ENCODE measurements at places on chromosomes 1 and 21.

- DNase-seq: no peak
Measured at GRCh38 chr1:166167572-166167925, 748 bp upstream of the FAM78B start.

DNA sequence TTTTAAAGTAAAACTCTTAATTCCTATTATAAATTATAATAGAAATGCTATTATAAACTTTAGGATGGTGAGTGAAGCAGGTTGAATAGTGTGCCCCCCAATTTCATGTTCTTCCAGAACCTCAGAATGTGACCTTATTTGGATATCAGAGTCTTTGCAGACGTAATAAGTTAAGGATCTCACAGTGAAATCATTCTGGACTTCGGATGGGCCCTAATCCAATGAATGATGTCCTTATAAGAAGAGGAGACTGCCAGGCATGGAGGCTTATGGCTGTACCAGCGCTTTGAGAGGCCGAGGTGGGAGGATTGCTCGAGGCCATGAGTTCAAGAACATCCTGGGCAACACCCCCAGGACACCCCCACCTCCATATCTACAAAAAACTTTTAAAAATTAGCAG lies 9.4 kb upstream of the MT1HL1 start:
- no peak for DNase-seq

DNA sequence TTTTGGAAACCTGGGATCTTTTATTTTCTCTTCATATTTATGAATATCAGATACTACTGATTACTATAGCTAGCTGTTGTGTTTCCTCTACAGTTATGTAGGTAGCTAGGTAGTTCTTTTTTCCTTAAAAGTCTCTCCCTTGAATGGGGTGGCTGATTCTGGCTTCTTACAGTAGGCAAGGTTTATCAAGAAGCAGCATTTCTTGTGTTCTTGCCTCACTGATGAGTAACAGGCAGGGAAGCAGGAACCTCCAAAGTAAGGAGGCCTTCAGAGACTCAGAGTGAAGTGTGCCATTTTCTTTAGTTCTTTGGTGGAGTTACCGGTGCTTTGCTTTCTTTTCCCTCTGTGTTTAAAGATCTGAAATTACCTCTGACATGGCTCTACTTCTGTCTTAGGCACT lies 56.0 kb downstream of the ZMYM4 start:
- DNase-seq: no peak

DNA sequence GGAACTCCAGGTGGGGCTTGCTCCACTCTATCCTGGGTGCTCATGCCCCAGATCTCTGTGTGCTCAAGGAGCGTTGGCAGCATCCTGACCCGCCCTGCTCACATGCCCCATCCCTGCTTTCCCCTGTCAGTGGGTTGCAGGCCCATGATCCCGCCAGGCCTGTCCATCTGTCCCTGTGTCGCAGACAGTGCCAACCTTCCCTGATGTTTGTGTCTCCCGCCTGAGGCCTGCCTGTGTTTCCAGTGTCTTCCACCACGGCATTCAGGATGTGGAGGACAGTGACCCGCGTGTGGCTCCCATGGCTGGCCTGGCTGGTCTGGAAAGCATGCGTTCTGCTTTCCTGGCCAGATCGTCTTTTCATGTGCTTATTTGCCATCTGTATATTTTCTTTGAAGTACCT lies 82.9 kb downstream of the PCBP3 start:
- DNase-seq: no peak

GRCh38 chr1:6121651-6122370 lies 58.3 kb downstream of the CHD5 start:
- DNase-seq: no peak

- DNase-seq: no peak
Measured at GRCh38 chr1:9651565-9652378, at the start of gene PIK3CD. Gene PIK3CD (plus strand): TSS chr1:9651731. CDS start chr1:9710456, 58,725 bp downstream.

DNA sequence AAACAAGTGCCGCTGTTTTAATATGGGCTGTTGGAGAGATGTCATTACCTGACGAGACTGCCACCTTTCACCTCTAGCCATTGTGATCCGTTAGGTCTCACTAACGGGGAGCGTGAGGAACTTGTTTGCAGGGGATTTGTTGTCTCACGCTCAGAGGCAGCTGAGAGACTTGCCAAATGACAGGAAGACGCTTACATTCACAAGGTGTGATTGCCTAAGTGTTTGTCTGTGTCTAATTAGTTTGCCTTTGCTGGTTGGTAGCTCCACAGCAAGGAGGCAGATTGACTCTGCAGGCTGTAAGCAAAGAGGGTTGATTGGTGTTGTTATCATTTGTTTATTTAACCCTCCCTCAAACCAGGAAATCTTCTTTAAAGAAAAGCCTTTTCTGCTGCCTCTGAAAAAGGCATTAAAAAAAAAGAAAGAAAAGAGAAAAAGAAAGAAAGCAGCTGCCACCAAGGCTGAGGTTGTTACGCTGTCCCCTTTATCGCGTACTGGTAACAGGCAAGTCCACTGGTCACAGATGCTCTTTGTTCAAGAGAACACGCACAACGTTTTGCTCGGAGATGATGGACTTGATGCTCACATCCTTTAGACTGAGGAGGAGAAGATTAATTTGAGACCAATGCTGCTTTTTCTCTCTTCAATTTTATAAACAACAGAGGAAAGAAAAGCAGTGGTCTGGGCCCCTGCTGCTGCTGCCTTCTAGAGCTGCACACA lies 203.9 kb downstream of the ZNF326 start:
- no peak for DNase-seq

DNA sequence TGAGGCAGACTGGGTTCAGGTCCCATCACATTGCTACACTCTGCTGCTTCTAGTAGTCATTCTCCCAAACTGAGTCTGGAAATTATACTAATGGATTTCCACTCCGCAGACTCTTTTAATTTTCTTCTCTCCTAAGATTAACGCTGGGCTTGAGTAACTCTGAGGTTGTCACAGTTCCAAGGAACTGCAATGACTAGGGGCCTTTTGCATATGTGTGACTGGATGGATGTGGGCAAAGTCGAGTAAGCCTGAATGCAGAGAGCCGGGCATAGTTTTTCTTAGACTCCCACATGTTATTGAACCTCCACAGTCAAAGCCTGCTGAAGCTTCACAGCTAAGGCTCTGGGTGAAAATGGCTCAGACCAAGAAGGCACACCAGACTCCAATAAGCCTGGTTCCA lies 160.9 kb upstream of the PROX1 start:
- DNase-seq: no peak

GRCh38 chr1:61285371-61285885 lies 203.1 kb downstream of the NFIA start:
- DNase-seq: no peak

- DNase-seq: no peak
Measured at GRCh38 chr1:182069028-182069466, 7.5 kb upstream of the ZNF648 start.

DNA sequence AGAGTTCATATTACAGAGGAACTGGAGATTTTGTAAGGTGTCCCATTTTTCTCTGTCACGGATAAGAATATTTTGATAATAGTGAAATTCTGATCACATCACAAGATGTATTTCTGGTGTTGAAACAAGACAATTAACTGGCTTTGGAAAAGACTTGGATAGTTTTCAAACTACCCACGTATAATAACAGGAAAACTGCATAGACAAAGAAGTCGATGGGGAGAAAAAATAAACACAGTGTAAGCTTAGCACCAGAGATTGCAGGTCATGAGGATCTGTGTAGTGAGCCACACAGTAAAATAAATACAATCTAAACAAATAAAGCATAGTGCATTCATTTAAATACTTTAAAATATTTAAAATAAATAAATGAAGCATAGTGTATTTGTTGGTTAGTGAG lies 452.3 kb upstream of the ADAMTS5 start:
- no peak for DNase-seq

DNA sequence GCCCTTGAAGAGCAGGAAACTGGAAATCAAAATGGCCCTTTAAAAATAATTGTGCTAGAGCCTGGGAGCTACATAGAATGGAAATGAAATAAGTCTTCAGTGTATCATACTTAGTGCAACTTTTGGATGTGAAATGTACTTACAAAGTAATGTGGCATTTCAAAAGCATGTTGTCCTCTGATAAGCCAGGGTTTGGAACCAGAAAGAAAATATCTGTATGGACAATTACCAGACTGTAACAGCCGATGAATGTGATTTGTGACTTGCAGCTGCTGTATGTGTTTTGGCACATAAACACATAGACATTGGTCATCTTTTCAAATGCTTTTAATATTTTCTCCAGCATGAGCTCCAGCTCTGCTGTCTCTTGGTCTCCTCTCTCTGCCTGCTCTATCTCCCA lies 546.4 kb downstream of the OMA1 start:
- no peak for DNase-seq

GRCh38 chr1:226632169-226632879 lies 83.8 kb downstream of the STUM start:
- no peak for DNase-seq

- DNase-seq: peak; percentile 99
Measured at GRCh38 chr1:151311589-151312331, 15.5 kb downstream of the PI4KB start.

DNA sequence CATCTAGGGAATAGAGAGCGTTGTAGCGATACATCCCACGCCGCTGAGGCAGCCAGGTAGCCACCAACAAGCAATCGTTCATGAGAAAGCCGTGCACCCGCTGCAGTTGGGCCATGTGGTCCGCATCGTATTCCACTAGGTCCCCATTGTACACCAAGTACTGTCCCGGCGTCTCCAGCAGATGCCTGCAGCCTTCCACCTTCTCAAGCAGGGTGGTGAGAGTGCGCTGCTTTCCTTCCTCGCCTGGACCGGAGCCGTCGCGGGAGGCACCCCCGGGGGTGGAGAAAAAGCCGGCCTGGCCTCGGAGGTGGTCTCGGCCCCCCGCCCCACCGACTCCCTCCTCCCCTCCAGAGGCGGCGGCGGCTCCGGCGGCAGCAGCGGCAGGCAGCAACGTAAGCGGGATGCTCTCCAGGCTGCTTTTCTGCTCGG lies 595 bp downstream of the EXOC8 start:
- DNase-seq: no peak

DNA sequence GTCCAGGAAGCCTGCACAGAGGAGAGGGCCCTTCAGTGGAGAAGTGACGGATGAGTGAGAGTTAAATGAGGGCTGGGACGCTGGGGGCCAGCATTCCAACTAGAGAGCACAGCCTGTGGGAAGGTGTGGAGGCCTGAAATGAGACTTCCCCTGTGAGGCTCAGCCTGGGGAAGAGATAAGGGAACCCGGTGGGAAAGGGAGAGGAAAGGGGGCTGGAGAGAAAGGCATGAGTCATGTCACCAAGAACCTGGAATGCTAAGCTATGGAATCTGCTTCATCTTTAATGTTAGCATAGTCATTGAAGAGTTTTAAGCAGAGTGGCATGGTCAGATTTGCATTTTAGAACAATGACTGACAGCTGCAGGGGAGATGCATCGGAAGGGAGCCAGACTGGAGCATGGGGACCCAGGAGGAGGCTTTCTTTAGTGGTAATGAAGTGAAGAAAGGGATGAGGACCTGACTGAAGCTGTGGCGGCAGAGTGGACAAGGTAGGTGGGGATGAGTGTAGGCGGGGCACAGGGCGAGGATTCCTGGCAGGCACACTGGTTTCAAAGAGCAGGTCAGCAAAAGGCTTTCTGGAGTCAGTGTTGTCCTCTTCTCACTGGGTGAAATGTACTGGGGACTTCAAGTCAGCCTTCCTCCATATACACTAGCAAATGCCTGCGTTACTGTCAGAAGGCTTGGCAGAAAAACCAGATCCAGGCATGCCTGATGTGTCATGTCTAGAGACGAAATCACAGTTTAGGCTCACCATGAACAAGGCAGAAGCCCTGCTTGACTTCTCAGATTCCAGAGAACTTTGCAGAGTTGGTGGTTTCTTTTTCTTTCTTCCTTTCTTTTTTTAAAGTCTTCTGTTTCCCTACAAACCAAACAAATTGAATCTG lies 8.0 kb downstream of the RGL1 start:
- DNase-seq: no peak

DNA sequence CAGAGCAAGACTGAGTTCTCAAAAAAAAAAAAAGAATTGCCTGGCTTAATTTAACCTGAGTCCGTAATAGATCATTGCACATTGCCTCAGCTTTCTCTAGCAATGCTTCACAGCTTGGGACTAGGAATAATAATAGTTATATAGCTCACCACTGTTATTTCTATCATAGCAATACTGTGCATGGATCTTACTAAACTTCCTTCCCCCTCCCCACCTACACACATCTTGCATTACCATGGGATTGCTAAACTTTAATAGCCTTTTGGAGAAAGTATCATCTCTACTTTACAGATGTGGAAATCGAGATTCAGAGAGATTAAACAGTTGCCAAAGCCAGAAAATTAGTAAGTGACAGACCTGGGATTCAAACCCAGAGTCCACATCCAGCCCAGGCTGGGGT lies 99.4 kb downstream of the ATP5PO start:
- no peak for DNase-seq

DNA sequence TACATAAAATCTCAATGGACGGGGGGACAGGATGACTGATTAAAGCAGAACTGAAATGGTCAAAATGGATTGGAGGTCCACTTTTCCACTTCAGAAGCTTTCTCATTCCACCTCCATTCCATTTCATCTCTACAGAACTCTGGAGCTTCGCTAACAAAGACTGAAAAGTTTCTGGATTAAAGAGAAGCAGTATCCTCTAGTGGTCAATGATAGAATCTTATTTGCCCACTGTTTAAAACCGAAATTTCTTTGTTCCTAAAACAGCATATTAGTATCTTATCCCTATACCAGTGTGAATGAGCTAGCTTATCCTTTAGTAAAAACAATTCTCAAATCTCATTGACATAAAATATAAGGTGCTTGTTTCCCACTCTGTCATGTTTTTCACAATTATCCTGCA lies 890.6 kb downstream of the KCNT2 start:
- no peak for DNase-seq

GRCh38 chr21:27681841-27682240 lies 715.0 kb upstream of the ADAMTS5 start:
- DNase-seq: no peak

DNA sequence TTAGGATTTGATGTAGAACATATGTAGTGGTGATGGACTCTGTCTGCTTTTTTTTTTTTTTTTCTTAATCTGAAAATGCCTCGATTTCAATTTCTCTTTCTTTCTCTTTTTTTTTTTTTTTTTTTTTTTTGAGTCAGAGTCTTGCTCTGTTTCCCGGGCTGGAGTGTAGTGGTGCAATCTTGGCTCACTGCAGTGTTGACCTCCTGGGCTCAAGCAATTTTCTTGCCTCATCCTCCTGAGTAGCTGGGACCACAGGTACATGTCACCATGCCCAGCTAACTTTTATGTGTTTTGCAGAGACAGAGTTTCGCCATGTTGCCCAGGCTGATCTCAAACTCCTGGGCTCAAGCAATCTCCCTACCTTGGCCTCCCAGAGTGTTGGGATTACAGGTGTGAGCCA lies 17.4 kb downstream of the MAST2 start:
- no peak for DNase-seq

- DNase-seq: no peak
Measured at GRCh38 chr1:3922851-3923250, 22.8 kb upstream of the C1orf174 start.

DNA sequence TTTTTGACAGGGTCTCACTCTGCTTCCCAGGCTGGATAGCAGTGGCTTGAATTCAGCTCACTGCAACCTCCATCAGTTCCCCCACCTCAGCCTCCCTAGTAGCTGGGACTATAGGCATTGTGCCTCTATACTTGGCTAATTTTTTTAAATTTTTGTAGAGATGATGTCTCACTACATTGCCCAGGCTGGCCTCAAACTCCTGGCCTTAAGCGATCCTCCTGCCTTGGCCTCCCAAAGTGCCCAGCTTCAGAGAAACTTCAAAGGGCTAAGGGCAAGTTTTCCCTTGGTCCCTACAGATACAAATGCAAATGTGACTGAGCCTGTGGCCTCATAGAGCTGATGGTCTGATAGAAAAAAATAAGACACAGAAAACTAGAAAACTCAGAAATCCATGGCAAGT lies 52.9 kb upstream of the PRRC2C start:
- no peak for DNase-seq

- DNase-seq: no peak
Measured at GRCh38 chr1:161039154-161039545, 386 bp upstream of the TSTD1 start.
